ENCODE measurements at places on chromosomes 2 and 18.

GRCh38 chr18:46700066-46700824 is 43.2 kb upstream of the LOXHD1 start:
- DNase-seq = no peak

GRCh38 chr2:12052796-12053195 is 306.4 kb downstream of the LPIN1 start:
- DNase-seq = no peak

DNA sequence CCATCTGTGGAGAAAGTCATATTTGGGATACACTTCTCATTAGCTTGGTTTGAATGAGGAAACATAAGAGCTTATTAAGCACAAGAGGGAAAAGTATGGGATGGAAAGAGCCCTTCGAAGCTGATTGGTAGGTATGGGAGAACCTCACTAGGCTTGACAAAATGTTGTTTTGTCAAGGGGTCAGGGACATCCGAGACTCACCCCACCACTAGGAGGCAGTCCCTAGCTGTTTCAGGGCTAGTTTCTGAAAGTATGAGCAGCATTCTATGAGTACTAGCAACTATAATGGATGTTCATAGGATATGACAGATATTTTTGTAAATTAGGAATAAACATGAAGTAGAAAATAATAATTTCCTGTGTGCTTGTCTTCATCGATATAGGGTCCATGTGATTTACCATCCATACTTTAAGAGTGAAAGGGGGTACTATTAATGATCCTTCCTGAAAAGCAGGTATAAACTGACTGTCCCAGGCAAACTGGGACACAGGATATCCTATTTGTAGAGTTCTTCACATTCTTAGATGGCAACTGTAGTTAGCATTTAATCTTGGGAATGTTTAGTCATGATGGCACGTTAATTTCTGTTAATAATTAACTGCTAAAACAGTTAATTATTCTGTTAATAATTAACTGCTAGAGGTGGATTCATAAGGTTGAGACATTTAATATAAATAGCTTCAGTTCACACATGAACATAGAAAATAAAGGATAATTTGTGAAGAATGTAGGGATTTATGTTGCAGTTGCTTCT is 28.4 kb downstream of the OTX1 start:
- no peak for DNase-seq

DNA sequence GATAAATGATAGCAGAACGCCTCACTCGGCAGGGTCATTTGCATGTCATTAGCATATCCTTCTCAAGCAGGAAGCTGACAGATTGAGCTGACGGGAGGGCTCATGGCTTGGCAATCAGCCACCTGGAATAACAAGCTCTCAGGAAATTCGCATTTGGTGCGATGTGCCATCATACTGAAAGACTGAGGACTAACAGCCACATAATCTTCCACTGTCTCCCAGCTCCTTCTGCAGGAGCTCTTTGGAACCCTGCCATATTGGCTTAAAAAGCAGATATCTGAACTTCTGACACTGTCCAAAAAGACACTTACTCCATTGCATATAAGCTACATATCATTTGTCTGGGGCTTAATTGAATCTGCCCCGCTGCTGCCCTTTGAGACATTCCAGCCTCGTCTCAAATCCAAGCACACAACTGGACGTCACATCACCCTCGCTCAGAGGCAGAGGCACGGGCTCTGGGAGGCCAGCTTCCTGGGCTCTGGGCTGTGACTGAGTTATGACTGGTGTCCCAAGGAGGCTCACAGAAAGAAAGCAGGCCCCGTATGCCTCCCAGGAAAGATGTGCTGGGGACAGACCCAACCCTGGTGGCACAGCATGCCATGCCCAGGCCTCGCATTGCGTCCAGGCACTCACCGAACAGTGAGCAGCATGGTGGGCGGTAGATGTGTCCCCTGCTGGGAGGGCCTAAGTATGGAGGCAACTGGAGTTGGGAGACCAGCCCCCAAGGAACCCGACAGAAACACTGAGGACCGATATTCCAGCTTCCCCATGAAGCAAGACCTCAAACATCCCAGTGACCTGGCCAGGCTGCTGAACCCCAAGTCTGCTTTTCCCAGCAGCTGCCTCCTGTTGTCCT is 228.0 kb downstream of the ATAD2B start:
- DNase-seq = no peak

DNA sequence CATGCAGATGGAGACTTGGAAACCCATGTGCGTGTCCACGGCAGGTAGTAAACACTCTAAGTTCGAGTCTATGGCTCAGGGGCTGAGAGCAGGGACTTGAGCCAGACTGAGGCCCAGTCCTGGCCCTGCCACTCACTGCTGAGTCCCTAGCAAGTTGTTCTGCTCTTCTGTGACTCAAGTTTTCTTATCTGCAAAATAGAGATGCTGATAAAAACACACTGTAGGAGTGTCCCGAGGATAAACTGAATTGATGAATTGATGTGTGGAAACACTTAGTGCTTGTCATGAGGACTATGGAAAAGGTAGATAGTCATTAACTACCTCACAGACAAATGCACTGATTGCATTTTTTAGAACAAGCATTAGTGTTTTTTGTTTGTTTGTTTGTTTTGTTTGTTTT is 73.2 kb downstream of the BOLA3 start:
- no peak for DNase-seq
